NCI-H510A (cell line): ENCODE measurements at places on chromosomes 3 and 15.

DNA sequence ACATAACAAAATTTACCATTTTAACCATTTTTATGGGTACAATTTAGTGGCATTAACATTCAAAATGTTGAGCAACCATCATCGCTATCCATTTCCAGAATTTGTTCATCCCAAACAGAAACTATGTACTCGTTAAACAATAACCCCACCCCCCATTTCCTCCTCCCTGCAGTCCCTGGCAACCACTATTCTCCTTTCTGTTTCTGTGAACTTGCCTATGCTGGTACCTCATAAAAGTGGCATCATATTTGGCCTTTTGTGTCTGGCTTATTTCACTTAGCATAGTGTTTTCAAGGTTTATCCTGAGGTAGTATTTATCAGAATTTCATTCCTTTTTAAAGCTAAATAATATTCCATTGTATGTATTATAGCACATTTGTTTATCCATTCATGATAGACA lies 32.4 kb downstream of the C3orf80 start:
- no peak for DNase-seq

DNA sequence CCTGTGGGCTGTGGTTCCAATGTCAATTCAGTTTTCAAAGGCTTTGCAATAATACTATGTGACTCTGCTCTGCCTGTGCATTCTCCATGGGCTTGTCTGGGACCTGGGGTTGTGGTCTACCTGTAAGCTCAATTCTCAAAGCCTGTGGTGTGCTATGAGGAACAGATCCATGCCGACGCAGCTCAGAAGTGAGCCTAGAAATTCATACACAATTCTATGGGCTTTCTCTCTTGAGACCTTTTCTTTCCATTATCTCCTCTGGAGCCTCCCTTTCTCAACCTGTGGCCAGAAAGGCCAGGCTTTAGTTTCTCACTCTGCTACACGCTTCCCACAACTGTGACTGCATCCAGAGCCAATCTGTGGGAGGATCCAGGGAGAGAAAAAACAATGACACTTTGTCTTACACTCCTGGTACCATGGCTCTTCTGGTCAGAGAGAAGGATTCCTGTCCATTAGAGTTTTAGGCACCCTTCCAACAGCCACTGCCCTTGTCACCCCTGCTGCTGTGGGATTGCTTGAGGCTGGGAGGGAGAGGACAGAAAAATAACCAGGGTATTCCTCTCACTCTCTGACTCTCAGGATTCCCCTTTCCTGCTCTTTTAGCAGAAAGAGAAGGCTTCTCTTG lies 34.1 kb upstream of the KLF13 start:
- no peak for DNase-seq

- no peak for DNase-seq
These were observed 252.3 kb upstream of the CHRM5 start for GRCh38 chr15:33716025-33716424.

DNA sequence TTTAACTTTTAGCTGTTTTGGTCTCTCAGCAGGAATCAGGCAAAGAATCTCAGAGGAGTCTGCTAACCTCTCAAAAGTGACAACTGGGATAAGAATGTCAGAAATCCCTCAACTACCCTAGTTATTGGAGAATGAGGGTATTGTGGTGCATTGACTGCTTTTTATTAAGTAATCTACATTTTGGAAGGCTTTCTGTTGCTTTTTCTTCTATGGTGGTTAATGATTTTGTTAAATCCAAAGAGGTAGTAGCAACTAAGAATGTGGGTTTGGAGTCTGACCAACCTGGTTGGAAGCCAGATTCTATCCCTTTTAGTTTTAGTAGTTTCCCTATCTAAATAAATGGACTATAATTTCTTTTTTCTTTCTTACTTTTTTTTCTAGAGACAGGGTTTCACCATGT lies 94.7 kb upstream of the RNF7 start:
- DNase-seq: no peak

DNA sequence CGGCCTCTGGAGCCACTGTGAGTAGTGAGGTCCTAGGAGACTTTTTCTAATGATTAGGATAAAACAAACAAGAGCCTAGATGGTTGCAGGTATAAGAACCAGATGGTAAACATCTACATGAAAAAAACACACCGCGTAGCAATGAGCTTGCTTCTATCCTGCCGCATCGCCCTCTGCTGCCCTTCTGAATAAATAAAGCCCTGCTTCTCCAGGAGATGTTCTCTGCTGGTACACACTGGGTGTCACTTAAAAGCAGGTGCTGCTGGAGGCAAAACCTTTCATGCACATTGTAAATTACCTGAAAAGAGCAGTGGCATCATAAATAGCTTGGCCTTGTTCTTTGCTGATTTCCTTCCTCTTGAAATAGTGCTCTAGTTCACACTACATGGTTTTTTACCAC lies 164.4 kb upstream of the TOPAZ1 start:
- peak; percentile 33 for DNase-seq

DNA sequence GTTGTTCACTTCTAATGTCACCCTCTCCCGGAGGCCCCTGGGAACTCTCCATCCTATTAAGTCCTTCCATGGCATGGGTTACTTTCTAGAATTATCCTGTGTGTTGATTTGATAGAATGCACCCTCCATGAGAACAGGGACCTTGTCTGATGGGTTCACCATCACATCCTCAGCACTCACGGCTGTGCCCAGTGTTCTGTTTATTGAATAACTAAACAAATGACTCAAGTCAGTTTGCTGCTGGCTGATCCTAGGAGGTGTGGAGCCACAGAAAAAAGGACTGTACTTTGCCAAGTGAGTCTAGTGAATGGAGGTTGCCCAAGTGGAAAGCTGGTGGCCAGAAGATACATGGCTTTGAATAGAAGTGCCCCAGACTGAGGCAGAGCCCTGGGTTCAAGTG lies 48.5 kb upstream of the RAB6B start:
- no peak for DNase-seq

DNA sequence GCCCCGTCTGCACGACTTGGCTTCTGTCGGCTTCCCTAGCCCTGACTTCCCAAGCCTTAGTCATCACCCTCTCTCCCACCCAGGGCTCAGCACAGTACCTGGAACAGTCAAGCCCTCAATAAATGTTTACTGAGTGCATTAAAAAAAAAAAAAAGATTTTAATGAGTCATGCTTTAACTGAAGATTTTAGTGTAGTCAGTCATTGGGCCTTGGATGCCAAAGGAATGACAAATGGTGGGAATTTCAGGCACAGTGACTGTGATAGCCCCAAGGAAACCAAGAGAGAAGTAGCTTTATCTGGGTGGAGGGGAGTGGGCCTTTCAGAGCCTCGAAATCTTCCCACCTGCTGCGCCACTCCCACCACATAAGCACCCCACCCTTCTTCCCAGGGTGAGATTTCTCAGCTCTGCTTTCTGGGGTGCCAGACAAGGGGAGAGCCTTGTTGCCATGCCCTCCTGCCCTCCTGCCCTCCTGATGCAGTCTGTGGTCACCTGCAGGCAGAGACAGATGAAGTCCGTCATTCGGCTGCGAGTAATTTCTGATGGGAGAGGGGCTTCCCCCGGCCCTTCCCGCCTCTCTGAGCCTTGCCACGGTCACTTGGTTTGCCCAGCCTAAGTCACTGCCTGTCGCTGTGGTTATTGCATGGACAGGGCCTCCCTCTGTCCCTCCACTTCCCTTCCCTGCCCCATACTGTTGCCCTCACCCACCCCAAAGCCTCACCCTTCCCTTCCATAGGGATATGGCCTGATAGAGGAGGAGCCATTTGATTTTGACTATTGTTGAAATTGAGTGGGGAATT lies 41.8 kb downstream of the SMAD3 start:
- DNase-seq: no peak

GRCh38 chr3:135226057-135226456 lies 431.0 kb downstream of the EPHB1 start:
- DNase-seq: peak; percentile 21

- DNase-seq: no peak
These were observed 3.1 kb downstream of the HMCES start for GRCh38 chr3:129281726-129282125.

DNA sequence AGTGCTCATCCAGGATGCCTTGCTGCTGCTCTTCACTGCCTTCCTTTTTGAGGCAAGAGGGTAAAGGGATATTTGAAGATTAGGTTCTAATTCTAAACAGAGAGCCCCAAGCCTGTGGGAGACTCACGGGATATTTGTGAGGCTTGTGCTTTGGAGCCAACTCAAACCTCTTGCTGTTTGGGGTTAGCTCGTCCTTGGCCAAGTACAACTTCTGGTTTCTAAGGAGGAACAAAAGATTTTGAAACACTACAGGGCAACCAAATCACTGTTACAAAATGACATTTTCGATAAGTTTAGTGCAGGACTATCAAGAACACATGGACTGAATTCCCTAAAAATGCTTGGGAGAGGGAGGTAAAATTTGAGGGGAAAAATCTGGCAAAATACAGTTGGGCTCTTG lies 190.2 kb downstream of the RORA start:
- DNase-seq: no peak

- no peak for DNase-seq
These were observed 461.7 kb downstream of the NR2F2 start for GRCh38 chr15:96792216-96792615.

- no peak for DNase-seq
These were observed 50.9 kb upstream of the OSTN start for GRCh38 chr3:191148131-191148530.

DNA sequence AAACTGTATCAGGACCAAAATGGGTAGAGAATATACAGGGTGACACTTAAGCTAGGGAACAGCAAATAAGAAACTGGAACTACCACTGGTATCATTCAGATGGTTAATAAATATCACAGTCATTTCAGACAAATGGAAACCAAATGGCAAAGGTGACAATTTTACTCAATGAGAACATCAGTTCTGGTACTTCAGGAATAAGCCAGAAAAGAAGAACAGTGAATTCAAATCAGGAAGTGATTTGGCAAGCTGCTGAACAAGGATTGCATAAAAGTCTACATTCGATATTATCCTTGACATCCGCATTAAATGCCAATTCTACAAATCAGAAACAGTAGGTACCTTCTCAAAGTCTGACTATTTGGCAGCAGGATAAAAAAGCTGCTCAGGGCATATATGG lies 23.5 kb upstream of the STIMATE start:
- DNase-seq: no peak
